ENCODE measurements at places on chromosomes 3 and 15. TPM values are rescaled to one million over a fixed set of nuclear protein-coding genes. Genes with fewer than 3 reads are reported as not detected.

Gene CHRNB4
- 0.21 TPM for polyA plus RNA-seq

Gene GCNT3
- polyA plus RNA-seq: 0.52 TPM

Gene THBS1
- 148 TPM for polyA plus RNA-seq

Gene IRAK2
- 1.4 TPM for polyA plus RNA-seq

Gene PLSCR2
- polyA plus RNA-seq: 0.78 TPM

Measured in right lung (tissue), 10 donors.